ENCODE measurements at places on chromosomes 16 and 17.

DNA sequence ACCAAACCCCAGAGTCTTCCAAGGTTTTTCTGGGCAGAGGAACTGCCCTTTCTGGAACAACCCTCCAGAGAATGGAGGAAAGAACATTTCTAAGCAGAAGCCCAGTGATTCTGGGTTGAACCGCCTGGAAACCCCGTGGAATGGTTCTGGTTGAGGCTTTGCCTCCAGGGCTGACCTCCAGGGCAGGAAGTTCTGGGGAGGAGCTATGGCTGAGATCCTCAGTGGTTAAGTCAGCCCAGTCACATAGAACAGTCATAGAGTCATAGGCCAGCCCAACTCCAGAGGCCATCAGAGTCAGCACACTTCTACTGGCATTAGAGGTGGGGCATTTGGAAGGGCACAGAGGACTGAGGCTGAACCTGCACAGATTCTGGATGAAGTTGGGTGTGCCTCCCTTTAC is 65.9 kb downstream of the SPACA3 start:
- no peak for DNase-seq

DNA sequence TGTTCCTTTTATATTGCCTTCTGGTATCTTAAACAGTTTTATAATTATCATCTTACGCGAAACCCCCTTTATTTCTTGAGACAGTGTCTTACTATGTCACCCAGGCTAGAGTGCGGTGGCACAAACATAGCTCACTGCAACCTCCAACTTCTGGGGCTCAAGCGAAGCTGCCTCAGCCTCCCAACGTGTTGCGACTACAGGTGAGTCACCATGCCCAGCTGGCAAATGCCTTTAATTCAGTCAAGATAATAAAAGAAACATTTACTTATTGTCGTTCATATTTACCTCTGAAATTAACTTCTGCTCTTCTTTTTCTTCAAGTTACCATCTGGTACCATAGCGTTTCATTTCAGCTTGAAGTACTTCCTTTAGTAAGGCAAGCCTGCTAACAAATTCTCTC is 43.9 kb downstream of the FBXL20 start:
- no peak for DNase-seq

DNA sequence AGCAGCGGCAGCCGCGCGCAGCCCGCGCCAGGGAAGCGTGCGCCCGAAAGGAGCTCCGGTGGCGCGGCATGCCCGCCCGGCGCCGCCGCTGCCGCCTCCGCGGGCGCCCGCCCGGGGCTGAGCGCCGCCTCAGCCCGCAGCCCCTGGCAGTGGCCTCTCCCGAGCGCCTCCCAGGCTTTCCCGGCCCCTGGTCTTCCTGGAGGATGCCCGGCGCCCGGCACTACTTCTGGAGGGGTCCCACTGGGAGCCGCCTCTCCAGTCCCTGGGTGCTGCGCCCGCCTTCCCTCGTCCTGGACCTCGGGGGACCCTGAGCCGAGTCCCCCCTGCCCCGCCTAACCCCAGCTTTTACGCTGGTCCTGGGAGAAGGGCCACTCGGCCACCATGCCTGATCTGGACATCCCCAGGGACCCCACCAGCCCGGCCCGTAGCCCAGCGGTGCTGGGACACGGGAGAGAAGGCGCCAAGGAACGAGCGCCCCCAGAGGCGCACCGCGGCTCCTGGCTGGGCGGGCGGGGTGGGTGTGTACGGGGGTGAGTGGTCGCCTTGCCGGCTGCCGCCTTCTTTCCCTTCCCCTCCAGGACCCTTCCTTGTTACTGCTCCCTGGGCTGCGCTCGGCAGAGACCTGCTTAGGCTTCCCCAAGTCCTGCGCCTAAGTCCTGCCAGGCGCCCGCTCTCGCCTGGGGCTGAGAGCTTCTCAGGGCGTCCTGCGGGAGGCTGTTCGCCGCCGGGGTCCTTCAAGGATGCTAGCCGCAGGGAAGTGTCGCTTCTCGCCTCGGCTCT is 704 bp downstream of the ASIC2 start:
- DNase-seq: no peak

- no peak for DNase-seq
These were observed 22.8 kb upstream of the SLC47A1 start for GRCh38 chr17:19510903-19511302.

- no peak for DNase-seq
These were observed 73.7 kb upstream of the FOXF1 start for GRCh38 chr16:86436466-86437185.

DNA sequence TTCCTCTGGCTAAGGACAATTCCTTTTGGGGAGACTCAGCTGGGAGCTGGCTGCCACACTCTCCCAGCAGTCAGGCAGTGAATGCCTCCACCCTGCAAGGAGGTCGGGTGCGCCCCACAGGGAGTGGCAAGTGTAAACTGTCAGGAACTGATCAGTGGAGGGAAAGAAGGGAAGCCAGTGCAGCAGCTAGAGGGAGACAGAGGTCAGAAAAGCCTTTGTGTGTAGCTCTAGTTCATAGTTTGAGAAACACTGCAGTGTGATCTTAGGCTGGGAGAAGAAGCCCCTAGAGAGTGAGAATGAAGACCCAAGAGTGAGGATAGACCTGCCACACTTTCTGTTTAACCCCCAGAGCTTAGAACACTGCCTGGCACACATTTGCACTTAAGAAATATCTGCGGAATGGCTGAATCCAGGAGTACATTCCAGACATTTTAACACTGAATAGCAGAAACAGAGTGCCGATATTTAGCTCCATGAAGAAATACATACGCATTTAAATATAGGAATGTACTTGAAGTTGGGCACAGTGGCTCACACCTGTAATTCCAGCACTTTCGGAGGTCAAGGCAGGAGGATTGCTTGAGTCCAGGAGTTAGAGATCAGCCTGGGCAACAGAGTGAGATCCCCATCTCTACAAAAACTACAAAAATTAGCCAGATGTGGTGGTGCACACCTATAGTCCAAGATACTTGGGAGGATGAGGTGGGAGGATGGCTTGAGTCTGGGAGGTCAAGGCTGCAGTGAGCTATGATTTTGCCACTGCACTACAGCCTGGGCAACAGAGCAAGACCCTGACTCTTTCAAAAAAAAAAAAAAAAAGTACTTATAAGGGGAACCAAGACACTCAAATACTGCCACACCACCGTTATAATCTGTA is 11.1 kb upstream of the SLC5A11 start:
- no peak for DNase-seq

DNA sequence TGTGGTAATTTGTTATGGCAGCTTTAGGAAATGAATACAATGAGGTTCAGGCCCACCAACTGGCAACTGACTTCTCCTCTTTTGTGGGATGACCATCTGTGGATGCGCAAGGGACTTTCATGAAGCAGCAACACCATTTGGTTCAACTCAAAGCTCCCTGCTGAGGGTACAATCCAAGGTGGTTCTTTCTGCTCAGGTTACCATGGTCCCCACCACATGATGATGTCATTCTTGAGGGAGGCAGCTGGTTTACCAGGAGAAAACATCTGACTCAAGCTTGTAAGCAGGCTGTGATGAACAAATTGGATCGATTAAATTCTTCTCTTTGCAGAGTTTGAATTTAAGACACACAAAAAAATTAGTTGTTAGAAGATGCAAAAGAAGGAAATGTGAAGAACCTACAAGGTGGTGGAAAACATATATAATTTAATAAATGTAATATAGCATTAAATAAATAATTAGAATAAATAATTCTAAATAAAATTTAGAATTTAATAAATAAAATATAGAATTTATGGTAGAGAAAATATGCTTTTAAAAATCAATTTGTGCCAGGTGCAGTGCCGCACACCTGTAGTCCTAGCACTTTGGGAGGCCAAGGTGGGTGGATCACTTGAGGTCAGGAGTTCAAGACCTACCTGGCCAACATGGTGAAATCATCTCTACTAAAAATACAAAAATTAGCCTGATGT is 67.6 kb upstream of the ANKFN1 start:
- no peak for DNase-seq

- DNase-seq: no peak
These were observed 2.3 kb downstream of the NDUFB10 start for GRCh38 chr16:1961651-1962067.

DNA sequence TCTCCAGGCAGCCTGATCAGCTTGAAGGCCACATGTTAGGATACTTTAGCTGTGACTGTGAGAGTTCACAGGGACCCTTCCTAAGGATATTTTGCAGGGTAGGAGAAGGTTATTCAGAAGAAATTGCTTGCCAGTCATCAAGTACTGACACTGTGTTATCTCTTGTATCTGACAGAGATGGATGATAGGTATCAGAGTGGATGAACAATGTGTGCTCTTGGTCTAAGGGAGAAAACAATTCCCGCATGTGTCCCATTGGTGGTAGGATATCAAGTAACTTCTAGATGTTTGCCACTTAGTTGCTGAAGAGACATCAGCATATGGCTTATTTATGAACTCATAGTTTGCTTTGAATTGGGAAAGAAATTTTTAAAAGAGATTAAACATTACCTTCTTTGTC is 219.3 kb downstream of the SPECC1 start:
- no peak for DNase-seq

DNA sequence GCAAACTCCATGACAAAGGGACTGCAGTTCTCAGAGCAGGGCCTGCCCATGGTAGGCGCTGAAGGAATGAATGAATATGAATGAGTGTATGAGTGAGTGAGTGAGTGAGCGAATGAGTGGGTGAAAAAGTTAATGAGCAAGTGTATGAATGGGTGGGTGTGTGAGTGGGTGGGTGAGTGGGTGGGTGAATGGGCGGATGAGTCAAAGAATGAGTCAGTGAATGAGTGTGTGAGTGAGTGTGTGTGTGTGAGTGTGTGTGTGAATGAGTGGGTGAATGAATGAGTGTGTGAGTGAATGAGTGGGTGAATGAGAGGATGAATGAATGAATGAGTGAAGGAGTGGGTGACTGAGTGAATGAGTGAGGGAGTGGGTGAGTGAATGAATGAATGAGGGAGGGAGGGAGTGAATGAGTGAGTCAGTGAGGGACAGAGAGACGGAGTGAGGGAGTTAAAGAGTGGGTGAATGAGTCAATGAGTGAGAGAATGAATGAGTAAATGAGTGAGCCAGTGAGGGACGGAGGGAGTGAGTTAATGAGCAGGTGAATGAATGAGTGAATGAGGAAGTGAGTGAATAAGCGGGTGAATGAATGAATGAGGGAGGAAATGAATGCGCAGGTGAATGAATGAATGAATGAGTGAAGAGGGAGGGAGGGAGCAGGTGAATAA is 11.1 kb upstream of the CHMP6 start:
- DNase-seq: no peak

DNA sequence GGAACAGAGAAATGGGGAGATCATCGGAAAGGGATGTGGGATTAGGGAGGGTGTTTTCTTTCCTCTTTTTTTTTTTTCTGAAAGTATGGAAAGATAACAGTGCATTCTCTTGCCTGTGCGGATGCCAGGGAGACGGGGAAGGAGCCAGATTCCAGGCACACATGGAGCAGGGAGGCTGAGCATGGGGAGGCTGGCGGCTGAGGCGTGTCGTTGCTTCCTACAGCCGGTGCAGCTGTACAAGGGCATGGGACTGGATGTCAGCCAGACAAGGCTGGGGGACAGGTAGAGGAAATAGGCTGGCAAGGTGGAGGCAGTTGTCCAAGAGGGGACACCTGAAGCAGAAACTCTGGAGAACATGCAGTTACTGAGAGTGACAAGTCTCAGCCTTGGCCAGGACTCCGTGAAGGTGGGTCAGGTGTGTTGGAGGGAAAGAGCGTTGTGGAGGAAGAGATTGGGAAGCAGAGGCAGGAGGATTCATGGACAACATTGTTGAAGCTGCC is 16.6 kb upstream of the ADORA2B start:
- DNase-seq: no peak

- DNase-seq: no peak
These were observed 140.8 kb downstream of the HAPSTR1 start for GRCh38 chr16:9232102-9232770.

DNA sequence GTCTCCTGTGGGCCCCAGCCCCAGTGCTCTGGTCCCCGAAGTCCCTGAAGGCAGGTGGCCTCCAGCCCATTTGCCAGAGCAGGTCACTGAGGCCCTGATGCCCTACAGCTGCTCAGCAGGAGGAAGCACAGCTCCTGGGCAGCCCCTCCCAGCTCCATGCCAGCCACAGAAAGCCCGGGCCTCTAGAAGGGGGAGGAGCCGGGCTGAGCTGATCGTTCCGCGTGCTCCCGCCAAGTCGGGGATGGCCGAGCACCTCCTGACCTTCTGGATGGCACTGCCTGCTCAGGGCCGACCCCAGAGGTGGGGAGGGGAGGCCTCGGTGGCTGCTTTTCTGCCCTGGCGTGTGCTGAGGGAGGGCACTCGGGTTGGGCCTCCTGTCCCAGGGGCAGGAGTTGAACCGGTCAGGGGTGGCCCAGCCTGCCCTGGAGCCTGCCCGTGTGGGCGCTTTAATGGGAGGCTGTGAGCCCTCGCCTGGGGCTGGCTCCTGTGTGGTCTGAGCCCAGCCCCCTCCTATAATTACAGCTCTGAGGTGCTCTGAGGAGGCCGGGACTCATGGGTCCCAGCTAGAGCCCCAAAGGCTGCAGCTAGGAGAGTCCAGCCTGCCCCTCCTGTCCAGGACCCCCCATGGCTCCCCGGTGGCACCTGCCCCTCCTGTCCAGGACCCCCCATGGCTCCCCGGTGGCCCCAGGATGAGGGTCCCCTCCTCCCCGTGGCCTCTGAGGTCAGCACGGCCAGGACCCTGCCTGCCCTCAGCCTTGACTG is 29.7 kb downstream of the ZFPM1 start:
- no peak for DNase-seq

- no peak for DNase-seq
These were observed 77.2 kb downstream of the KCNJ12 start for GRCh38 chr17:21453144-21453898.

GRCh38 chr16:68607443-68607842 is 37.7 kb upstream of the CDH3 start:
- DNase-seq: no peak

DNA sequence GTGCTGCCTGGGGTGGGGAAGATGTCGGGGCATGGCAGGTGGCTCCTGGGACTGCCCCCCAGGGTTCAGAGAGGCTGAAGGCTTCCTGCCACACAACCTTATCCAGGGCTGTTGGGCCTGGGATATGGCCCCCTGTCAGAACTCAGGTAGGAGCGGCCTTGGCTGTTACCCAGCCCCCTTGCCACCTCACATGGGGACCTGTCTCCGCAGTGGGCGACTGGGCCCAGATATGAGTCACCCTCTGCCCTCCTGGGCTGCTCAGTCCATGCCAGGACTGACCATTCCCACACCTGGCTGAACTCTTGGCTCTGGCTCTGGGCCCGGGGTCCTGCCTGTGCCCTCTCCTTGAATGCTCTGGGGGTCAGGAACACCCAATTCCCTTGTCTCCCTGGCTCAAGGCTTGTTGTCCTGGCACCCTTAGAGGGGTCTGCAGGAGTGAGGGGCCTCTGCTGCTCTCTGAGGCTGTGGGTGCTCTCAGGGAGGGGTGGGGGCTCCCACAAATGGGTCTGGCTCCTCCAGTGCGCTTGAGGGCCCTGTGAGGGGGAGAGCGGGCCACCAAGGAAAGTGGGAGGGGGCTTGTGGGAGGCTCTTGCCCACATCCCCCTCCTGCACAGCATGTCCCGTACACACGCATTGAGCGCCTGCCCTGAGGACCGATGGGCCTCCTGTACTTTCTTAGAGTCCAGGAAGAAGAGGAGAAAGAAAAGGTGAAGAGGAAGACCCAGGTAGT is 36.0 kb downstream of the LGALS9 start:
- DNase-seq: no peak

All from stimulated activated CD4-positive, alpha-beta T cell treated with anti-CD3 and anti-CD28 coated beads, Interleukin-1b, Interleukin-23, amount 100 ng/mL, for 24 hours (primary cell).